ENCODE measurements at places on chromosomes 16 and 17. TPM values are rescaled to one million over a fixed set of nuclear protein-coding genes. Genes with fewer than 3 reads are reported as not detected.

The PRMT7 gene
- total RNA-seq = 32.8 TPM

The OSGIN1 gene
- 38.5 TPM for total RNA-seq

The KRT28 gene
- not detected for total RNA-seq

The IRX3 gene
- 3.2 TPM for total RNA-seq

The PMFBP1 gene
- total RNA-seq = 0.19 TPM

The LONP2 gene
- total RNA-seq = 24.1 TPM

The CA7 gene
- not detected for total RNA-seq

The KCNG4 gene
- not detected for total RNA-seq

The MYH13 gene
- total RNA-seq = not detected

The TLCD3A gene
- 56.8 TPM for total RNA-seq

The ZPBP2 gene
- not detected for total RNA-seq

The ZP2 gene
- not detected for total RNA-seq

The ENKD1 gene
- total RNA-seq = 11.4 TPM

The C16orf74 gene
- 16.3 TPM for total RNA-seq

The KCNAB3 gene
- total RNA-seq = 3.0 TPM

The MGRN1 gene
- 37.4 TPM for total RNA-seq

The TBC1D3H gene
- not detected for total RNA-seq

The PRCD gene
- not detected for total RNA-seq

The WNT9B gene
- not detected for total RNA-seq
